ENCODE measurements at places on chromosomes 12 and 14. TPM values are rescaled to one million over a fixed set of nuclear protein-coding genes. Genes with fewer than 3 reads are reported as not detected.

IL26 gene
- not detected for total RNA-seq

KLHL33 gene
- 0.80 TPM for total RNA-seq

EMC9 gene
- 26.8 TPM for total RNA-seq

MYO1H gene
- under 0.01 TPM for total RNA-seq

DLST gene
- 29.8 TPM for total RNA-seq

CCDC177 gene
- 0.05 TPM for total RNA-seq

CLEC2A gene
- not detected for total RNA-seq

AQP6 gene
- total RNA-seq, result not detected

LALBA gene
- 0.14 TPM for total RNA-seq

DTX1 gene
- total RNA-seq, result 4.4 TPM

CLEC6A gene
- total RNA-seq, result 0.09 TPM

NTS gene
- total RNA-seq, result 3.4 TPM

ORAI1 gene
- total RNA-seq, result 6.4 TPM

CIROP gene
- total RNA-seq, result 0.05 TPM

TMEM132D gene
- not detected for total RNA-seq

NR2C1 gene
- 42.3 TPM for total RNA-seq

CCDC198 gene
- not detected for total RNA-seq

PIK3C2G gene
- 0.05 TPM for total RNA-seq

KLRC2 gene
- total RNA-seq, result 10.8 TPM

CELA1 gene
- 0.09 TPM for total RNA-seq

PNMA1 gene
- 5.0 TPM for total RNA-seq

RNFT2 gene
- total RNA-seq, result 4.4 TPM

ATG101 gene
- 43.3 TPM for total RNA-seq

BDKRB1 gene
- 0.05 TPM for total RNA-seq

FBXO34 gene
- 23.3 TPM for total RNA-seq

PCED1B gene
- 1.7 TPM for total RNA-seq

KIF5A gene
- total RNA-seq, result 0.05 TPM

INSM2 gene
- 0.05 TPM for total RNA-seq

TAS2R10 gene
- total RNA-seq, result 0.47 TPM

CLEC9A gene
- 16.2 TPM for total RNA-seq

KRT73 gene
- 0.28 TPM for total RNA-seq

GRIP1 gene
- total RNA-seq, result 3.9 TPM

MFAP5 gene
- 7.5 TPM for total RNA-seq

GNPNAT1 gene
- total RNA-seq, result 8.2 TPM

PLEKHG7 gene
- 0.14 TPM for total RNA-seq

KIF26A gene
- total RNA-seq, result 1.7 TPM

ZNF10 gene
- 8.2 TPM for total RNA-seq

SLC6A15 gene
- total RNA-seq, result 0.09 TPM

GMFB gene
- total RNA-seq, result 29.7 TPM

AGAP2 gene
- 14.4 TPM for total RNA-seq

TSPAN11 gene
- total RNA-seq, result 0.85 TPM

GPR65 gene
- total RNA-seq, result 9.2 TPM

C12orf60 gene
- 1.4 TPM for total RNA-seq

GLT1D1 gene
- total RNA-seq, result 0.33 TPM

HSPB8 gene
- total RNA-seq, result 27.7 TPM

SLC10A1 gene
- not detected for total RNA-seq

OTUB2 gene
- total RNA-seq, result 0.52 TPM

C1QL4 gene
- total RNA-seq, result 0.05 TPM

ARHGAP9 gene
- 71.1 TPM for total RNA-seq

LRP1-AS gene
- not detected for total RNA-seq

LGR5 gene
- 0.42 TPM for total RNA-seq

RERG gene
- total RNA-seq, result 1.4 TPM

FAM181A gene
- total RNA-seq, result not detected

TAS2R42 gene
- 0.09 TPM for total RNA-seq

ADCY4 gene
- total RNA-seq, result 1.9 TPM

ADSS1 gene
- 2.5 TPM for total RNA-seq

All from thymus (tissue), 14 donors.